ENCODE measurements at places on chromosomes 1 and 21.

DNA sequence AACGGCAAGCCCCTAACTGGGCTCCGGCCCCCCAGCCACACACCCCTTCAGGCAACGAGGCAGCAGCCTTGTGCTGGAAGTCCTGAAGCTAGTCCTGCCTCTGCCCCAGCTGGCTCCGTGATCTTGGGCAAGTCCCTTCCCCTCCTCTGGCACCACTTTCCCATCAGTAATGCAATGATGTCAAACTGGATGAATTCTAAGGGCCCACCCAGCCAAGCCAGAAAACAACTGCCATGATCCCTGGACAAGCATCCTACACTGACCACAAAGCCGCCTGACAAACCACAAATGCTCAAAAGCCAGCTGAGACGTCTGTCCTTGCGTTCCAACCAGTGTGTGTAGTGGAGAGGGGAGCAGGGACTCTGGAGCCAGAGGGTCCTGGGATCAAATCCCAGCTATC lies 26.8 kb downstream of the IFFO2 start:
- no peak for DNase-seq

GRCh38 chr1:29360768-29361167 lies 124.4 kb downstream of the PTPRU start:
- DNase-seq: no peak

- DNase-seq: no peak
Measured at GRCh38 chr1:214472364-214472763, 79.0 kb downstream of the PTPN14 start.

DNA sequence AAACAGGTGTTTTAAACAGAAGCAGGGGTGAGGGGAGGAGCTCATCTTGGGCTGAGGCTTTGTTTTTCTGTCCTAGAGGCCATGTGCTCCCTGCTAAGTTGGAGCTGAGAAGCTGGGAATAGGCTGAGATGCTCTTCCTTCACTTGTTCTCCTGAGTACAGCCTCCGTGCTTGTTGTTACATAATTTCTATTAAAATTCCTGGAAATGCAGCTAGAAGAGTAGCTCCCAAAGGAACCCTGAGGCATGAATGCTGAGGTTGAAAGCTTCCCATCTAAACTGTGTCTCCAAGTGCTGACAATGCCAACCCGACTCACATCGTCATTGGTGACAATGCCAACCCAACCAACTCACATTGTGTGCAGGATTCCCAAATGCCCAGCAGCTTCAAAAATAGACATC lies 12.6 kb upstream of the ITPKB start:
- no peak for DNase-seq

GRCh38 chr1:97351846-97352245 lies 569.0 kb downstream of the DPYD start:
- DNase-seq: no peak

Measured in right lobe of liver (tissue), 6 donors.